GDM1 (cell line): ENCODE measurements at places on chromosomes 7 and 10.

DNA sequence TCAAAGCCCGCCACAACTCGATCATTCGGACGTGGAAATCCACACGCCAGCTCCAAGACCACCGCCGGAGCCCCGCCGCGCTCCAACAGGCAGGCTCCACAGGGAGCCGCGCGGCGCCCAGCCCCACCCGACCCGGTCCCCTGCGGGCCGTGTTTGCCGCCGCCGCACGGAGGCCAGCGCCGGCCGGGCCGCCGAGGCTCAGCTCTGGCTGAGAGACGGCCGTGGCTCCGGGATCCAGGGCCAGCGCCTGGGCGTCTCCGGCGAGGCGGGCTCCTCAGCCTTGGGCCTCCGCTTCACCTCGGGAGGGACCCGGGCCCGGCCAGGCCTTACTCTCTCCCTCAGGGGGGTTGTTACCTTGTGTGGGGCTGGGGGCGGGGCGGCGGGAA lies 333 bp downstream of the SMNDC1 start:
- no peak for DNase-seq

DNA sequence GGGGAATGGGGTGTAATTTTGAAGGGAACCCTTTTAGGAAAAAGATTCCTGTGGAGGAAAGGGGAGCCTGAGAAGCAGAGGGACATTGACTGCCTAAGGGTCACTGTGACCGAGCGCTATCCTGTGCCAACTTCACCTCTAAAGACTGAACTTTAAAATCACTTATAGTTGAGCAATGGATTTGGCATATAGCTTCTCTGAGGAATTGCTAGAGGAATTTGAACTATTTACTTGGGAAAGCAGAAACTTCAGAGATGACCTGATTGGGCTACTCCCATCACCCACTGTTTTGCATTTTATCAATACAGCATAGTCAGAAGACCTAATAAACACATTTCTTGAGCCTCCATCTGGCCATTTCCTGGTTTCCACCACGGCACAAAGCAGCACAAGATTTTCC lies 23.7 kb upstream of the WNT16 start:
- no peak for DNase-seq

GRCh38 chr7:119720541-119720940 lies 552.4 kb upstream of the KCND2 start:
- no peak for DNase-seq

- no peak for DNase-seq
These were observed 321.9 kb downstream of the PTPRN2 start for GRCh38 chr7:158265743-158266080.

DNA sequence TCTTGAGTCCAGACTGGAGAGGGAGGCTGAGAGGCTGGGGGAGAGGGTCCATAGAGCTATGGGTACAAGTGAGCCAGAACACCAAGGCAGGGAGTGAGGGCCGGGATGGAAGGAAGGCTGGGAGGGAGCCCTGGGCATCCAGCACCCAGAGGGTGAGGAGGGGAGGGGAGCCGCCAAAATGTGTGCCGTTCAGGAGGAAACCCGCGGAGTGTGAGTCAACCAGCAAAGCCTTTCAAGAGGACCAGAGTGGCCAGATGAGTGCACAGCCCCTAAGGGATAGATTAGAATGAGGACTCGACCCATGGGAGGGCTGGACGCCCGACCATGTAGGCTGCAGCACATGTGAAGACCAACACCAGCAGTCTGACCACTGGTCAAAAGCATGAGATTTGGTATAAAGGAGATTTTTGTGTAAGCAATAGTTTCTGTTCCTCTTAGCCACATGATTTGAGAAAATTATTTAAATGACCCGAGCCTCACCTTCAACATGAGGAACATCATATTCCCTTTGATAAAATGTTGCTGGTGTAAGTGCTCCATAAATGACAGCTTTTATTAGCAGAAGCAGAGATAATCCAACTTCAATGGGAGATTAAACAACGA lies 179.7 kb upstream of the GRB10 start:
- DNase-seq: no peak

GRCh38 chr10:88256013-88256680 lies 327.0 kb downstream of the RNLS start:
- DNase-seq: no peak

GRCh38 chr7:128011131-128011661 lies 20.0 kb downstream of the LRRC4 start:
- DNase-seq: no peak

GRCh38 chr10:45091968-45092367 lies 91.2 kb downstream of the ZNF22 start:
- DNase-seq: no peak

DNA sequence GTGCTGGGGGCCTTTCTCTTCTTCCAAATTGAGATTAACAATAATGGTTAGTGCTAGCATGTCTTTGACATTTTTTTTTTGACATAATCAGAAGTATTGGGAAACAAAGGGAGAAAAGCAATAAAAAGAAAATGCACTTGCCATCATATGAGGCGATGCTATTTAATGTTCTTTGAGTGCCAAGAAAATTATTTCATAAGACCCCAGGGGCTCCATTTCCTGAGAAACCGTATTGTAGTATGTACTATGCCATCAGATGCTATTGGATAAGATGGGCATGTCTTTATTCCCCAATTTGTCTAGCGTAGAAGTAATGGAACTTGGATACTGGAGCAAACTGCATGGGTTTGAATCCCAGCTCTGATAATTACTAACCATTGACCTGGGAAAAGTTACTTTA lies 408.9 kb downstream of the ADRA2A start:
- DNase-seq: no peak

- no peak for DNase-seq
These were observed 1085.4 kb upstream of the SORCS1 start for GRCh38 chr10:108249940-108250339.

DNA sequence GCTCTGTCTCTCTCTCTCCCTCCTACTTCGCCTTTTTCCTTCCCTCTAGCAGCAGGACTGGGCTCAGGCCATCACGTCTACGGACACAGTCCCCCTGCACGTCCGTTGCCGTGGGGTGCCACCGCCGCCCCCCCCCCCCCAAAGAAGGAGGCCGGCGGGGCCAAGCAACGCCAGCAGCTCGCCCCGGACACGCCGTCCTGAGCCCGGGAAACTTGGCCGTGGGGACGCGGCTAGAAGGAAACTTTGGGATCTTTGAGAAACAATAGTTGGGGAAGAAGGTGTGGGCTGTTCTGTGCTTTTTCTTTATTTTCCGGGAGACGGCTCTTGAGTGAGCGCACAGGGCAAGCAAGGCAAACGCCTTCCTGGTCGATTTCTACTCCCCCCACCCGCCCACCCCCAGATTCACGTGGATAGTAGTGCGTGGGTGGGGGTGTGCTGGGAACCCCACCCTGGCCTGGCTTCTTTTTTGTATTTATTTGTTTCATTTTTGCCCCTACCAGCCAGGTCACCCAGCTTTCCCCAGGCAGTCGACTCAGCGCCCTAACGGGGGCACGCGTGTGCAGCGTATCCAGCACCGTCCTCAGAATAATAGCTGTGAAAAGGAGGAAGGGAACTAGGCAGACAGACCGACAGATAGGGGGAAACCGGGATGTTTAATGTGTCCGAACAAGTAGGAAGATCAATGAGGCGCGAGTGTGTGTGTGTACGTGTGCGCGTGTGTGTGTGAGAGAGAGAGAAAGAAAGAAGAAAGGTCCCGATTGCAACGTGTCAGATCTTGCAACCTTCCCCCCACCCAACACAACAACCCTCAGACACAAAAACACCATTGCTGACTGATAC lies 1.4 kb downstream of the MXI1 start:
- peak; percentile 30 for DNase-seq

DNA sequence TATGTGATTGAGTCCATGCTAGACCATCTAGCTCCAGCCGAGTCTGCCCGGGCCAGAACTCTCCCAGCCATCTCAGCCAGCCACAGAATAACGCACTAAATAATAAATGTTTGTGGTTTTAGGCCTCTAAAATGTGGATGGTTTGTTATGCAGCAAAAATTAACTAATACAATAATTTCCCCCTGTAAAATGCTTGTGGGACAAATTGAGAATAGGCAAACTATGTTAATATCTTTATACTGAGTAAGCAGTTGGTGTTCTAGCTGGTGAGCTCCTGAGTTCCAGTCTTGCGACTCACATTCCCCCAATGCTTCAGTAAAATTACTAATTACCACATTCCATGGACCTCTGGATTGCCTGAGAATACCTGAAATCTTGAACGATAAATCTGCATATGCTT lies 316.8 kb upstream of the NFE2L3 start:
- no peak for DNase-seq

DNA sequence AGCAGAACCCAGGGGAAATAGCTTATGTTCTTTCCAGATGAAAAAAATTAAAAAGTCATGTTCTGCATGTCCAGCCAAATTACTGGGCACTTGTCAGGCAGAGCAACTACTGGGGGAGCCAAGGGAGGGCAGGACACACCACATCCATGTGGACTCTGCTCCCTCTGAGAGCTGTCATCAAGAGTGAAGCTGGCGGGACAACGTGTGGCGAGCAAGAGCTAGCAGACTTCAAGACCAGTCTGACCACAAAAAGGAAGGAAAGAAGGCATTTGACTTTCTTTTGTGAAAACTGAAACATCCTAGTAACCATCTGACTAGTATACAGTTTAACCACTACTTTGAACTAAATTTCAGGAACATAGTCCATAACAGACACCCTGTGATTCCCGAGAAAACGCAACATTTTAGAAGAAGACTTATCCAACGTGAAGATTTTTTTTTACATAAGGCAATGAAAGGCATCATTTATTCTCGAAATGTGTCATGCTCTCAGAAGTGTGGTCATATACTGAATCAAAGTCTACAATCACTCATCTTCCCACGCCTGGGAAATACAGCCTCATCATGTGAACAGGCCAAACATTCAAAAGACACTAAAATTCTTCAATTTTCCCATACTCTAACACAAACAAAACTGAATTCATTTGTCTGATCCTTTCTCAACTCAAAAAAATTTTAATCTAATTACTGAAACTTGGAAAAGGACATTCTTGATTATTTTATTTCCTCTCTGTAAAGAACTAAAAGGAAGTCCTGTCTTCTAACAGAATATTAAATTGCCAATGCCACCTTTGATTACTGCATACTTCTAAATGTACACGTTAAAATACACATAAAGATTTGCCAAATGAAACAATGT lies 15.5 kb downstream of the CYTH3 start:
- DNase-seq: peak; percentile 56
